ENCODE measurements at places on chromosomes 7 and 10.
A peak's percentile ranks its signal among the peaks of the same experiment; 100 is the strongest.

DNA sequence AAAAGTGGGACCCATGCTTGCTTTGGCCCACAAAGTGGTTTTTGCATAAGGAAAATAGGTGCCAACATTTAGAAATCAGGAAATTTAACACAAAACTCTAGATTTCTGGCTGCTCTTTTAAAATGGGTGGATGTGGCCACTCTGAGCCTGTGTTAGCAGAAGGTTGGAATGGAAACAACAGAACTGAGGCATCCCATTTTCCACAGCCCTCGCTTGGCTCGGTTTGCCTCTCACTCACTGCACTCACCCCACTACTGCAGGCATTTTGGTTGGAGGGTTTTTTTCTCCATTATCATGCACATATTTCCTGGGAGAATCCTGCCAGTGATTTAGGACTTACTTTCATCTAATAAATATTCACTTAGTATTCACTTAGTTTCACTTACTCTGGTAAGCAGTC lies 178.9 kb downstream of the BICC1 start:
- DNase-seq, result no peak

- DNase-seq, result no peak
These were observed 117.5 kb upstream of the LRRN3 start for GRCh38 chr7:110973196-110973990.

DNA sequence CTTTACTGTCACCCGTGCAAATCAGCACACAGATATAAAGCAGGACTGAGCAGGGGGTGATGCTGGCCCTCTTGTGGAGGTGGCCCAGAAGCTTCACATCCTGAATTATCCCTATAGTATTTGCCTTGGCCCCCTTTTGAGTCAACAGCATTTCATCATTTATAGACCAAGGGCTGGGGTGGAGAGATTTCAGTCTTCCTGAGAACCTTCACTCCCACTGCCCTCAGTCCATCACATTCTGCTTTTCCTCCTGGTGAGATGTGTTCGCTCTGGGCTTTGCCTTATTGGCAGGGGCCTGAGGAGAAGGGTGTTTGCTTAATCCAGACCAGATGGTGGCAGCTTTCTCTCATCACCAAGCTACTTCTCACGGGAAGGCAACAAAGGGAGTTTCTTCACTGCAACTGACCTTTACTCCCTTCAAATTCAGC lies 47.7 kb downstream of the NOC3L start:
- DNase-seq, result peak; percentile 69

GRCh38 chr7:11911900-11912299 lies 79.9 kb upstream of the THSD7A start:
- no peak for DNase-seq

DNA sequence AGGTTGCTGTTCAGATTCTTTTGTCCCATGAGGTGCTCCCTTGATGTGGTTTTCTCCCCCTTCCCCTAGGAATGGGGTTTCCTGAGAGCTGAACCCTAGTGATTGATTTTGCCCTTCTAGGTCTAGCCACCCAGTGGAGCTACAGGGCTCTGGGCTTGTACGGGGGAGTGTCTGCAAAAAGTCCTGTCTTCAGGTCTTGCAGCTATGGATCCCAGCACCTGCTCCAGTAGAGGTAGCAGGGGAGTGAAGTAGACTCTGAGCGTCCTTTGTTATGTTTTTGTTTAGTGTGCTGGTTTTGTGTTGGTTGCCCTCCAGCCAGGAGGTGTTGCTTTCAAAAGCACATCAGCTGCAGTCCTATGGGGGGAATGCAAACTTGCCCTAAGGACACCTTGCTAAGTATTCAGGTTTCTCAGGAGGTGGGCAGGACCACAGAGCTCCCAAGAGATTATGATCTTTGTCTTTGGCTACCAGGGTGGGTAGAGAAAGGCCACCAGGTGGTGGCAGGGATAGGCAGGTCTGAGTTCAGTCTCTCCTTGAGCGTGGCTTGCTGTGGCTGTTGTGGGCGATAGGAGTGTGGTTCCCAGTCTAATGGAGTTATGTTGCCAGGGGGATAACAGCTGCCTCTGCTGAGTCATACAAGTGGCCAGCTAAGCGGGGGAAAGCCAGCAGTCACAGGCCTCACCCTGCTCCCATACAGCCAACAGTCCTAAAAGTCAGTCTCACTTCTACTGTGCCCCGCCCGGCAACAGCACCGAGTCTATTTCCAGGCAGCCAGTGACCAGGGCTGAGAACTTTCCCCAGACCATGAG lies 92.4 kb upstream of the JCAD start:
- peak; percentile 83 for DNase-seq

GRCh38 chr10:131134651-131135050 lies 176.9 kb downstream of the TCERG1L start:
- no peak for DNase-seq

DNA sequence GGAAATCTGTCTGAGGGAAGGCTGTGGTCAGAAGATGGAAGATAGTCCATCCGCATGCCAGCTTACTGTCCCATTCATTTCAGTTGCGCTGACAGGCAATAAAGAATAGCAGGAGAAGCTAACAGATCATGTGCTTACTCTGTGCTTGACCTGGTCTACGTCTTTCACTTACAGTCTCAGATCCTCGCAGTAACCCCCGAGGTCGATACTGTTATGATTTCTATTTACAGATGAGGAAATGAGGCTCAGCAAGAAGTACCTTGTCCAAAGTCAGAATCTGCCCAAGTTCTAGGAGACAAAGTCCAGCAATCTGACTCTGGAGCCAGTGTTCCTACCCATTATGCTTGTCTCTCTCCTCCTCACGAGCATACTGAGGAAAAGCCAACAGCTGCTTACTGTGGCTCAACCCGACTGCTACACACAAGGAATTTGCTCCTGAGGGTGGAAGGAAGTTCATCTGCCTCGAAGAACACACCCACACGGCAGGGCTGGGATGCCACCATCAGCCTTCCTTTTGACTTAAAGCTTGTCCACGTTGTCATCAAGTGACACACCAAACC lies 74.2 kb downstream of the MINPP1 start:
- DNase-seq, result peak; percentile 57

DNA sequence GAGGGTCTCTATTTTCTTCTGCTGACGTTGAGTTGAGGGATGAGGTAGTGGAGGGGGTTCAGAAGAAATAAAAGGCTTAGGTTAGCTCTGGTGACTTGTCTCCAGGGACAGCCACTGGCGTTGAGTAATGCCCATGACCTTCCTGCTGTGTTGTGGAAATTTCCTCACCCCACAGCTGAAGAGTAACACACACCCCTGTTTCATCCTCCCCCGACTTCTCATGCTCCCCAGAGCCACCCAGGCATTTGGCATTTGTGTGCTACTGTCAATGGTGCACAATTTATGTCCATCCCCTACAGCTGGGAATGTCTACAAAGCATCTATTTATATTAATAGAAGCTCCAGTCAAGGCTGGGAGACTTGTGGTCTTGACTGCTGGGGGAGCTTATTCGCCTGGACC lies 4.7 kb upstream of the TMEM72 start:
- DNase-seq, result peak; percentile 2

- no peak for DNase-seq
These were observed 185.4 kb downstream of the RAB11FIP2 start for GRCh38 chr10:117861329-117861728.

- DNase-seq, result no peak
These were observed 39.7 kb upstream of the ENO4 start for GRCh38 chr10:116809483-116810119.

- no peak for DNase-seq
These were observed 79.6 kb downstream of the SVIL start for GRCh38 chr10:29555091-29555745.

GRCh38 chr10:121452581-121452980 lies 145.7 kb downstream of the FGFR2 start:
- DNase-seq, result no peak

GRCh38 chr10:84339025-84339424 lies 10.6 kb downstream of the CCSER2 start:
- no peak for DNase-seq

GRCh38 chr10:12324530-12324929 lies 24.8 kb upstream of the CAMK1D start:
- no peak for DNase-seq

DNA sequence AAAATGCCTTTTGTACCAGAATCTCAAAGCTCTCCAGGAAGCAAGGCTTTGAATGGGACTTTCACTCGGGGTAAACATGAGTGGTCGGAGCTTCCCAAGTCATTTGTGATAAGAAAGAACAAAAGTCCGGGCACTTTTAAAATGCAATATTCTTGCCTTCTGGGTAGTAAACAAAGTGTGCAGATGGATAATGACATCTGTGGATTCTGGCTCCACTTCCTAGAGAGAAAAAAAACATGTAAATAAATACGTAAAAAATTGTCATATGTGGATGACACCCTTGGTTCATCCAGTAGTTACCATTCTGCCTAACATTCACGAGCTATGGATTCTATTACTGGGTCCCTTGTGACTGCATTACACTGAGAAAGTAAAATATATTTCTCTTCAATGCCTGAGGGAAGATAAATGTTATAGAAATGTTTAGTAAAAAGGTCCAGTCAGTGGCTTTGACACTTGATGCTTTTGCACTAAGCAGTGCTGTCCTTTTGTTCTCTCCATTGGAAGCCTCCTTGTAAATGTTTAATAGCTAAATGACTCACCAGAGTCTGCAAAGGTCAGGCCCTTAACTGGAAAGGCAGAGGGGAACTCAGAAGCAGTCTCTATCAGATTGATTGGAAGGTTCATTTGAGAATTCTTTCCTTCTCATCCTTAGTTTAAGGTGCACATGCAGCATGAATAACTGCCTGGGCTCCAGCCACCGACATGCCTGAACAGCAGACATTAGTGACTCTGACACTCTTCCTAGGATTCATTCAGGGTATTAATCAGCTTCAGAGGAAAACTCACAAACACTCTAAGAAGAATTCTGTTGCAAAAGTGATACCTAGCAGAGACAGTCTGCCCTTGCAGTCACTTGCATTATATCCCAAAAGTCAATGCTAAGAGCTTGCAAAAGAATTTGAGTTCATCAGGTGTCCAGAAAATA lies 11.7 kb upstream of the EDRF1 start:
- DNase-seq, result peak; percentile 80

GRCh38 chr7:50783303-50783702 lies 607 bp upstream of the GRB10 start:
- DNase-seq, result no peak

GRCh38 chr10:10223131-10223530 lies 794.5 kb upstream of the CELF2 start:
- DNase-seq, result no peak

GRCh38 chr7:12584930-12585329 lies 14.4 kb downstream of the SCIN start:
- peak; percentile 22 for DNase-seq

DNA sequence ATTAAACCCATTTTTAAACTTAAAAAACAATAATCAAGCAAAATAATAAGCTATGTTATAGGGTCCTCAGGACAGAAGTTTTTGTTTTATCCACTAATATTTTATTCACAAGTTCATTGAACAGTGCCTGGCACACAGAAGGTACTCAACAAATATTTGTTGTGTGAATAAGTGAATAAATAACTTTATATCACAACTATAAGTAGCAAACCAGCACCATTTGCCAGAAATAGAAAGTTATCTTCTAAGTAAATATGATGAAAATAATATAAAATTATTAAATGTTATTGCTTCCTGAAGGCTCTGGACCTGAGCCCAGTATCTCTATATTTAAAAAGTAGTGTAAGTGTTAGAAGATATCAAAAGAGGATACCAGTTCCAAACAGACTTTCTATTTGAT lies 29.1 kb upstream of the SEPTIN7 start:
- no peak for DNase-seq

GRCh38 chr7:44756904-44757303 lies 8.3 kb downstream of the ZMIZ2 start:
- no peak for DNase-seq

- no peak for DNase-seq
These were observed 212.8 kb downstream of the PTEN start for GRCh38 chr10:88076027-88076880.
